Umbilical cord (tissue), 2 donors: ENCODE measurements at places on chromosomes 2 and 18. TPM values are rescaled to one million over a fixed set of nuclear protein-coding genes. Genes with fewer than 3 reads are reported as not detected.

The DSG3 gene
- total RNA-seq = 34.7 TPM

The WNT6 gene
- total RNA-seq = 3.9 TPM

The RUFY4 gene
- 13.7 TPM for total RNA-seq

The HOXD13 gene
- 4.8 TPM for total RNA-seq

The CTIF gene
- 39.7 TPM for total RNA-seq

The PTPRN gene
- 5.5 TPM for total RNA-seq

The RFTN2 gene
- total RNA-seq = 18.1 TPM

The MPP4 gene
- 3.6 TPM for total RNA-seq

The BMP10 gene
- total RNA-seq = 0.48 TPM

The DNAH7 gene
- 4.8 TPM for total RNA-seq

The HDLBP gene
- total RNA-seq = 1,280 TPM

The EHD3 gene
- total RNA-seq = 18.1 TPM

The EIPR1 gene
- total RNA-seq = 14.2 TPM

The HPCAL1 gene
- 7.9 TPM for total RNA-seq

The C2orf78 gene
- total RNA-seq = 1.7 TPM

The GPR39 gene
- 7.7 TPM for total RNA-seq

The ANKRD30BL gene
- 1.7 TPM for total RNA-seq

The AQP12B gene
- 0.96 TPM for total RNA-seq

The COL3A1 gene
- total RNA-seq = 35,960 TPM

The NTSR2 gene
- not detected for total RNA-seq

The CRYGA gene
- not detected for total RNA-seq

The CDCA7 gene
- 2.2 TPM for total RNA-seq

The KCNJ3 gene
- total RNA-seq = 2.4 TPM

The KCNF1 gene
- 2.6 TPM for total RNA-seq

The LYG1 gene
- total RNA-seq = not detected
